ENCODE measurements at places on chromosomes 4 and X.

DNA sequence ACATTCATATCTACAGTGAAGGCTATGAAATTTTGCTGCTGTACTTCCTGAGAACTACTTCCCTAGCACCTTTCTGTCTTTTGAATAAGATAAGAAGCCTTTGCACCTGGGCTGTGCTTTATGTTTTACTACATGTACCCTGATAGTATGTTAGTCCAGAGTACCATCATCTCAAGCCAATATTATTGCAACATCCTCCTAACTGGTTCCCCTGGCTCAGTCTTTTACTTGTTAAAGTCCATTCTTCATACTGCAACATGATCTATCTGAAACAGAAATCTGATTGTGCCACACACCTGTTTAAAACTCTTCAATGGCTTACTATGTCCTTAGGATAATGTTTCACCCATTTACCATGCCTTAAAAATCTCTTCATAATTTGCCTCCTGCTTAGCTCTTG lies 102.3 kb downstream of the AGTR2 start:
- no peak for DNase-seq

GRCh38 chr4:74368596-74368995 lies 3.7 kb downstream of the EREG start:
- no peak for DNase-seq

DNA sequence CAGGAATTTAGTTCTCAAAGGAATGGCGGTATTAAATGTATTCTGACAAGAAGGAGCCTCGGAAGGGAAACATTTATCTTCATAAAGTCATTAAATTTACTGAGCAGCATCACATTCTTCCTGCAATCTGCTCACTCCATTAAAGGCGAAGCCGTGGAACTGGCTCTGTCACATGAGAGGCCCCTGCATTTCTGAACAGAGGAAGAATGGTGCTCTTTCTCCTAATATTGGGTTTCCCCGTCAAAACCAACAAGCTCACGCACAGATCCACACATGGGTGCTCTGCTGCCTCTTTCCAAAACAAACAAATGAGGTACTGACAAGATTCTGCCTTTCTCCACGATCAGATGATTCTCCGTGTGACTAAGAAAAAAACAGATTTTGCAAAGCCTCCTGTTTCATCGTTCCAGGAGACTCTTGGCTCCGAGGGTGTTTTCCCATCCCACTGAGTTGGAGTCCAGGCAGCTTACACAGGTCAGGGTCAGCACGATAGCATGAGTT lies 191.2 kb downstream of the IDS start:
- peak; percentile 29 for DNase-seq

DNA sequence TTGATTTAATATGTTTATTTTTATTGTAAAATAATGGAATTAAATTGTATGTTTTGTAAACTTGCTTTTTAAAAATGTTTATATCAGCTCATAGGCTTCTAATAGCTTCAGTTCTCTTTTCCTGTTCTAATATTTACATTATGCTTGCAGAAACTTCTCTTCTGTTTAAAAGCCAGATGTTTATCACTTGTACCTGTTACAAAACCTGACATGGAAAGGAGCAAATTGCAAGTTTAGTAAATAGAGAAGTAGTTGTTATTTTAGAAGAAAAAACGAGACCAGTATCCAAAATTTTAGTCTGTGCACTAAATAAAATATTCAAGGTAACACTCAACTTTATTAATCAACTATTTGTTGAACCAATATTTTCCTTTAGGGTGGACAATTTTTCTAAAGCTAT lies 69.4 kb upstream of the GUCY1A1 start:
- DNase-seq: no peak

GRCh38 chr4:31461421-31461820 lies 741.3 kb downstream of the PCDH7 start:
- DNase-seq: no peak

- DNase-seq: no peak
Measured at GRCh38 chrX:10159145-10159468, 2.3 kb downstream of the CLCN4 start.

Measured in hindlimb muscle (tissue), 1 donor.